Head of caudate nucleus (tissue), 42 donors: ENCODE measurements at places on chromosomes 1 and 21.

DNA sequence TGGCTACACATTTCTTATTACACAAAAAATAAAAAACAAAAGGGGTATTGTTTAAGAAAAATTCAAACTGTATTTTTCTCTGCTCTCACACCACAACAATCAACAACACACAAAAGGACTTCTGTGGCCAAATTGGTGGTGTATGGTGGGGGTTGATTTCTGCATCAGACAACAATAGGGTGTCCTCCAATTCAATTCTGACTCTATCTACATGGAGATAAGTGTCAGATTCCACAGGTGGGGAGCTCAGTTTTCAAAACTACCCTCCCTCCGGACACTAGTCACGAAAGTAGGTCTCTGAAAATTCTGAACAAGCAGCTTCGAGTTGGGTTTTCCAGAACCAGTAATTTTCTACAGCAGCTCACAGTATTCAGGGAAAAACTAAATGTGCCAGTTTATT, 744.9 kb upstream of the NCAM2 start:
- DNase-seq, result no peak

DNA sequence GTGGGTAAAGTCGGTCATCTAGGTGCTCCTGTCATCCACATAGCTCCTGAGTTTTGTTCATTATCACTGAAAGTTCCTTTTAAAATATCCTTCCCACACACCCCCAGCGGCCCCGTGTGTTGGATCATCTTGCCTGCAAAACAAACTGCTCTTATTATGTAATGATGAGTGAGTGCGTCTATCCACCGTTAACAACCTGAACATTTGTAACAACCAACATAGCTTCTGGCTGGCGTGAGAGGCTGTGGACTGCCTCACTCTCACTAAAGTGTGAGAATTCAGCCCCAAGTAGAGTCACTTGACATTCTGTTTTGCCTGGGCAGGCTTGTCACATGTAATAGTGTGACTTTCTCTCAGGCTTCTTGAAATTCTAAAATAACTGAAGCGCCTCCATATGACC, 14.5 kb upstream of the KCNA2 start:
- no peak for DNase-seq

DNA sequence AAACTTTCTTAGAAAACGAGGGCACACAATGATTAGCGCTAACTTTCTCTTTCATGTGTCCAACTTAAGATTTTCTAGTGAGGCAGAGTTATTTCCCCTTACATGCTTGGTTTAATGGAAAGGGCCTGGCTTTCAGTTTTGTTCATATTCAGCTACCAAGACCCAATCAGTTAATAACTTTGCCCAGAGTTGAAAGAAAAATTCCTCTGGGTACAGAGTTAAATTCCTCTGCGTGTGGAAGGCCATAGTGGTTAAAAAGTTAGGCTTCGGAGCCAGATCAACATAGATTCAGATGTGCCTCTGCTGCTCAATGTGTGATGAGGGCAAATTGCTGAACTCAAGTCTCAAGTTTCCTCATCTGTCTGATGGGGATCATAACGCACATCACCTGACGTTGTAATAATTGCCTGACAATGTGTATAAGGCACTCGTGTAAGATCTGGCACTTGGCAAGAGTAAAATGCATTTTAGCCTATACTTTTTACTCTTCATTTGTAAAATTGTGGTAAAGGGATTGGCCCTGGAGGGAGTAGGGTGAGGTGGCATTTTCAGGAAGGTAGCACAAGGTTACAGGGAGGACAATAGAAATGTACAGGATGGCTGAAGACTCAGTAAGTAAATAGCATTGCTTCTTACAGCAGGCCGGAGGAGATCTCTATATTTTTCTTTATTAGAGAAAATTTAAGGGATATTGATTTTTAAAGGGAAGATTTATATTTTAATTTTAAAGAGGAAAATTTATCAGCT, 103.4 kb downstream of the ROR1 start:
- DNase-seq, result no peak

GRCh38 chr1:188218289-188218688, 1389.5 kb downstream of the PLA2G4A start:
- DNase-seq, result no peak

DNA sequence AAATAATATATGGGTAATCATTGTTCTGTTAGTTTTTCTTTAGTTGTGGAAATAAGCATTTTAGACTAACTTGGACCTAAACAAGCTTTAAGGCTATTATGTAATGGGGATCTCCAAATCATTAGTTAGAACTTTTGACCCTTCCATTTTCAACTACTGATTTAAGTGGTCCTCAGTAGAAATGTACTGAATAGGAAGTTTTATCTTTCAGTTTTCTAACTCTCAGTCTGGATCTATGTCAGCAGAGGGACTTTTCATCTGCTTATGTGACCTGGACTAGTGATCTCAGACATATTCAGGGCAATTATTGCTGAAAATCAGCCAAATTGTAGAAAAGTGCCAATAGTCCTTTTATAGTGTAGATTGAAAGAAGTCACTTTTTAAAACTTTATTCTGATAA, 56.0 kb downstream of the SASS6 start:
- no peak for DNase-seq

DNA sequence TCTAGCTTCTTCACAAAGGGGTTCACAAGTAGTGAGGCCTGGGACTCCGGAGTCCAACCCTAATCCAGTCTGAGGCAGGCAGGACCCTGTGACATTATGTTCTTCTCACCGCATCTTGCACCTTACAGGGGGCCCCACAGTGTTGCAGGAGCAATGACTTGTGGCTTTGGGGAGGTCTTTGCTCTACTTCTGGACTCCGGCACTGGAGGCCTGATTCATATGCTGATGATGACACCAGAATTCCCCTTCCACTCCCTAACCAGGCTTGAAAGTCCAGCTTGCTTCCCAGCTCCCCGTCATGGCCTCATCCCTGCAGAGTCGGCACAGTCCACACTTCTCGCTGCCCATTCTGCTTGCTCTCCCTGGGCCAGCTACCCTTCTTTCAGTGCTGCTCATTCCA, 96.3 kb upstream of the SLC44A3 start:
- DNase-seq, result no peak

DNA sequence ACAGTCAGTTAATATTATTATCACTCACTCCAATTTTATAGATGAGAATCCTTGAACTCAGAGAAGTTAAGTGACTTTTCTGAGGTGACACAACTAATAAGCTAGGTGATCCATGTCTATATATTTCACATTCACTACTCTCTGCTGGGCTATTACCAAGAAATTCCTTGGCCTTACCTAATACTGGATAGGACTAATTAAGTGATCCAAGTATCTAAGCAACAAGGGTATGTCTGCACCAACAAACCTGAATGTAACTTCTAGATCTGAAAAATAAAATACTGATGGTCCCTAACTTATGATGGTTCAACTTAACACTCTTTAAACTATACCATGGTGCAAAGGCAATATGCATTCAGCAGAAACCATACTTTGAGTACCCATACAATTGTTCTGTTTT, 14.8 kb upstream of the CASQ2 start:
- no peak for DNase-seq

DNA sequence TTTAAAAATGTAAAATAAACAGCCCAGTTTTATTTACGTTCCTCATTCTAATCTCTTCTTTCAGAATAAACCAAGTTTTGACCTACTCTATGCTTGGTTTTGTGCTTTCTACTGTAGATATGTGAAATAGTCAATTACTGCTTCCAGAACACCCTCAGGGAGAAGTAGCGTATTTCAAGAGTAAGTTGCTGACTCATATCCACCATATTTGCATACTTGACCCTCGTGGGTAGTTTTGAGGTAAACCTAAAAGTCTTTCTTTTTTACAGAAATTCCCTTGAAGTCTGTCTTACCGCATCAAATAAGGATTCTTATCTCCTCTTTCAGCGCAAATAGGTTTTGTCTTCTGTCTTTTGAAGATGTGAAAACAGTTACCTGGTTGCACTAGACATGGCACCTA, 1.4 kb upstream of the OR2L3 start:
- DNase-seq, result no peak

GRCh38 chr1:207896547-207896946, 14.4 kb downstream of the CD34 start:
- DNase-seq, result no peak

- DNase-seq, result no peak
Measured at GRCh38 chr21:34815831-34816705, 147.3 kb downstream of the CLIC6 start.

- no peak for DNase-seq
Measured at GRCh38 chr1:3955196-3955772, 55.2 kb upstream of the C1orf174 start.

DNA sequence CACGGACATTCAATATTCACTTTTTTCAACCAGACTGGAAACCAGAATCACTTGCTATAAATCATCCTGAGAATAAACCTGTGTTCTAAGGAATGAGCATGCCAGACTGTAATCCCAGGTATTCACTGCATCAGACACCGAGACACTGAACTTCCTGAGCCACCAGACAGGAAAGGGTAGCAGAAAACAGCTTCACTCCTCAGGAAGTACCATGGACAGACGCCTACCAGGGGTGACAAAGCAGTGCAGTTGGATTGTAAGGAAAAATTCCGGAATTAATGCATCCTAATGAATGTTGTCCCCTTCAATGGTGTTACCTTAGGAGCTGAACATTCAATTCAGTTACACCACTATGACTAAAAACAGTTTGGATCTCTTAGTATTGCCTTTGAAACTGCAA, 156.1 kb downstream of the PIGK start:
- no peak for DNase-seq

DNA sequence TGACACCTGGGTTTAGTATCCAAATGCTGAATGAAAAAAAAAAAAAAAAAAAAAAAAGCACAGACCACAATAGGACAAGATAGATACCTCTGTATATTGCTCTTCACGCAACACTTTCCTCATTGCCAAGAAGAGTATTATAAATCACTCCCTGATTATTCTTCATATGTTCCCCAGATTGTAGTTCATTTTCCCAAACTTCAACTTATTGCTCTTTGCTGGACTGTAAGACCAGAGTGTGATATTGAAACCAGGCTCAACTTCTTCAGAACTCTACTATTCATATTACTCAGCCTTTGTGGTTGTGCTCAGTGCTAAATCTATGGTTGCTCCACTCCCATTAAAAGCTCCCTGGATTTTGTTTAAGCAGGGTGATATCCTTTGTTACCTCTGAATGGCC, 180.4 kb downstream of the NTMT2 start:
- no peak for DNase-seq
